ENCODE measurements at places on chromosomes 12 and 14.

GRCh38 chr12:104712477-104712876 is 245.6 kb downstream of the SLC41A2 start:
- no peak for DNase-seq

DNA sequence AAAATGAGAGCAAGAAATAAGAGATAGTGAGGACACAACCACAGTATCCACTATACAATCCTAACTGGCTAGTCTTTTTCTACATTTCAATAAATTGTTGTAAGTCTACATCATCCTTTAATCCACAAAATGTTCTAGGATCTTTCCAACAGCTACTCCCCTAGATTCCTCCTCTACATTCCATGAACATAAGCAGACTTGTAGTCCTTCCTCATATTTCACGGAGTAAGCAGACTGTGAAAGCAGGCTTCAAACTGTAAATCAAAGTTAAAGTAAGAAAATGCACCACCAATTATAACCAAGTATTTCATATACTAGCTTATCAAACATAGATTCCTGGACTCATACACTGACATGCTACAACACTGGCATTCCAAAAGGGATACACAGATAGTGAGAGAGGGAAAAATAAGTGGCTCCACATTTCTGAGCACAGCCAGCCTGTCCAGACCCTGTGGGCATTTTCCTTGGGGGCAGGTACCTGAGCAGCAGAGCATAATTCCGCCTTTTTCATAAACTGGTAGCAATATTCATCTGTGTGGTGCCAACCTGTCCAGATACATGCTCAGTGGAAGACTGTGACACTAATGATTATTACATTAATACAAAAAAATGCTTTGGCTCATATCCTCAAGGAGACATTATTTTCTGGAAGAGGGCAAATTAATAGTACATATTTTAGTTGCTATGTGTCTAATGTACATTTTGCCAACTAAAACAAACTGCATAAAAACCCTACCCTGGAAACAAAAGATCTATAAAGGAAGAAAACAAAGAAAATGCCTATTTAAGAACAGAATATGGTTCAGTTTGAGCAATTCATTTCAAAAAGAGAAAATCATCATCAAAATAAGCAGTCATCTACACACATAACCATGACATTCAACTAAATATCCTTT is 113.3 kb upstream of the FSCB start:
- no peak for DNase-seq

DNA sequence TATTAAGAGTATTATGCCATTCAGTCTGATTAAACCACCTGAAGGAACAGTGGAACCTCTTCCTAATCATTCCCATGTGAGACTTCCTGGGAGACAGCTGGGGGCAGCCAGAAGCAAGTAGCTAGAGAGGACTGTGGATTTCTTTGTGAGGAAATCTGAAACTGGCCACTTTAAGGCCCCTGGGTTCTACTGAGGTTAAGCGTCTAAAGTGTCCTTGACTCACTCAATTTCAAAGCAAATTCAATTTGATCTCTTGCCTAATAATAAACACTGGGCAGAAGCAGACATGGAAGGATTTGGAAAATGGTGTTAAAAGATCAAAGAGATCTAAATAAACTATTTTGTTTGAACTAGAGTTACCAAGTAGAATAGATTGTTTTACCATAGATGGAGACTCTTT is 909.9 kb downstream of the NRXN3 start:
- DNase-seq: no peak

GRCh38 chr12:132429946-132430643 is 59.9 kb upstream of the FBRSL1 start:
- DNase-seq: peak; percentile 70

GRCh38 chr12:121001060-121001459 is 15.2 kb downstream of the C12orf43 start:
- no peak for DNase-seq
